ENCODE measurements at places on chromosomes 3 and 15. TPM values are rescaled to one million over a fixed set of nuclear protein-coding genes. Genes with fewer than 3 reads are reported as not detected.

AMIGO3 gene
- not detected for polyA plus RNA-seq

TICRR gene
- not detected for polyA plus RNA-seq

ASB14 gene
- polyA plus RNA-seq, result 2.1 TPM

C3orf22 gene
- not detected for polyA plus RNA-seq

ZNF80 gene
- polyA plus RNA-seq, result not detected

P3H2 gene
- not detected for polyA plus RNA-seq

CCR9 gene
- 4.5 TPM for polyA plus RNA-seq

CCR8 gene
- not detected for polyA plus RNA-seq

GRCh38 chr3:124469555-124469954 is 260.7 kb upstream of the UMPS start:
- DNase-seq, result no peak

- no peak for DNase-seq
Measured at GRCh38 chr15:58258501-58259292, 120.5 kb downstream of the AQP9 start.

DNA sequence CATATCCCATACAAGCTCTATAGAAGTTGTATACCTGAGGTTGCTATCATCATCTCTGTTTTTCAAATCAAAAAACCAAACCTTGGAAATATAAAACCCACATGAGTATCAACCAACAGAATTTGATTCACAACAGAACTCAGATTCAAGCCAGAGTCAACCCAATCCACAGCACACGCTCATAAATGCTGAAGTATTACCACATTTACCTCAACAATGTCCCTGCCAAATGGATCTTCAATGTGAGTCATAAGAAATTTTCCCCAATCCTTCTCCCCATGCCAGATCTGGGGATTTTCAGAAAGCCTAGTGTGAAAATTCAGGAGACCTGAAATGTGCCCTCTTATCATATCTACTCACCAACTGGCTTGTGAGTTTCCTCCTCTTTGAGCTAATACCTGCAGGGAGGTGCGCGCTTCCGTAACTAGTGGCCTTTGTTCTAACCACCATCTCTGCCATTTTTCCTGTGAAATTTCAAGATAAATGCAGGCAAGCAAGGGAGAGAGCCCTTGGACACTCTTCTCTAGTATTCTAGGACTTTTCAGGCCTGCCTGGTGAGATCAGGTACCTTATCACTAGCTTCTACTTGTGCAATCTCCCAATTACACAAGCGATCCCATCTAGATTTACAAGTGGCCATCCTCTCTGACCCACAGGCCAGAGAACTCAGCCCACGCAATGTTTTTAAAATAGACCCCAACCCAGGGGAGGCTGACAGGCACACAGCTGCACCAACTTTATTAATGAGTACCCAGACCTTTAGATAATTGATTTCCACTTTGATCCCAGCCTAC is 1076.9 kb upstream of the CFAP20DC start:
- no peak for DNase-seq

- no peak for DNase-seq
Measured at GRCh38 chr15:36026627-36027283, 480.8 kb upstream of the DPH6 start.

- DNase-seq, result no peak
Measured at GRCh38 chr15:85950101-85950500, 129.6 kb upstream of the AGBL1 start.

DNA sequence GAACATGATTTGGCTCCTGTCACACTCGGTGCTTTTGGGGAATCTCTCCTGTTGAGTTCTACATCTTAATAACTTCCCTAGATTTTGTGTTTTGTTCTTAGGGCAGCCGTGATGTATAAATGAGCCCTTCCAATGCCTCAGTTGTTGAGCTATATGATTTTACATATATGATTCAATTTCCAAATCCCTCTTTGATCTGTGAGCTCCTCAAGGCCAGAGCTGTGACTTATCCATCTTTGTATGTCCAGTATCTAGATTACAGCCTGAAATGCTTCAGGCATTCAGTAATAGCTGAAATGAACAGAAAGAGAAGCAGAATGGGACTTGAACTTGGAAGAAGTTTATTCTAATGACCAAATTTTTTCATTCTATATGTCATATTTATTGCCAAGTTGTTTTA is 26.6 kb downstream of the CGGBP1 start:
- no peak for DNase-seq

DNA sequence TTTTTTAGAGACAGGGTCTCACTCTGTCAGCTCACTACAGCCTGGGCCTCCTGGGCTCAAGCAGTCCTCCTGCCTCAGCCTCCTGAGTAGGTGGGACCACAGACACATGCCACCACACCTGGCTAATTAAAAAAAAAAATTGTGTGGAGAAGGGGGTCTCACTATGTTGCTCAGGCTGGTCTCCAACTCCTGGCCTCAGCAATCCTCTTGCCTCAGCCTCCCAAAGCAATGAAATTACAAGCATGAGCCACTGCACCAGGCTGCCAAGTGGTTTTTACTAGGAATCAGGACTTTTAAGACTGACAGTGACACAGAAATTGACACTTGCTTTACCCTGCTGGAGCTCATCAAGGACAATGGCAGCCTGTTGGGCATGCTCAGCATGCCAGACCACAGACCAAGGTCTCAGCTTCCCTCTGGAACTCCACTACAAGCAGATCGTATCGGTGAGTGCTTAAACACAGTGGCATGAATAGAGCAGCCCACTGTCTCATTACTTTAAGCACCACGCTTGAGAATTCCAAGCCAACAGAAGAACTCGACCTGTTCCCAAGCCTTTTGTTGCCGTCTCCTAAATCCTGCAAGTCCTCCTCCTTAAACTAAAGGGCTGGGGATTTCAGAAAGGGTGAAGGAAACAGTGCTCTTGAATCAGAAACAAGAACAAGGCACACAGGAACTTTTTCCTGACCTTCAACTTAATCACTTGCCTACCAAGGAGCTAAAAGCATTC is 41.4 kb downstream of the EOMES start:
- no peak for DNase-seq

DNA sequence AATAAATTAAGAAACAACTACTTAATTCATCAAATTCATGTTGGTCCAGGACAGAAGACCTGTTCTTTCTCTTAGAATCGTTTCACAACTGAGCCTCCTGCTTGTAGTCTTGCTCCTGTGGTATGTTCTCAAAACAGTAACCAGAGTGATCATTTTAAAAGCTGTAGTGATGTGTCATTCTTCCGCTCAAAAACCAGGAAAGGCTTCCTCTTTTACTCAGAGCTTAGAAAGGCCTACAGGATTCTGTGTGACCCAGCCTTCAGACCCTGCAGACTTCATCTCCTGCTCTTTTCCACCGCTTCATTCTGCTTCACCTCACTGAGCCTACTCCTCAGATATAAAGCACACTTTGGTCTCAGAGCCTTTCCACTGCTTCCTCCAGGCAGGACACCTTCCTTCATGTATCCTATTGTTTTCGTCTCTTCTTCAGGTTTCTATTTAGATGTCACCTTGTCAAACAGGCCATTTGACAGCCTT is 22.7 kb downstream of the ST6GAL1 start:
- DNase-seq, result no peak

All from naive B cell (primary cell).